ENCODE measurements at places on chromosomes 6 and 20. TPM values are rescaled to one million over a fixed set of nuclear protein-coding genes. Genes with fewer than 3 reads are reported as not detected.

GRCh38 chr6:122530440-122531046 is 58.9 kb upstream of the SERINC1 start:
- DNase-seq: peak; percentile 27
- H3K27me3 ChIP-seq: no peaks in the 10 kb centered on the region
- H3K36me3 ChIP-seq: no peaks in the 10 kb centered on the region
- H3K27ac ChIP-seq: no peak overlapping the region
- no peaks in the 10 kb centered on the region for H3K4me1 ChIP-seq
- H3K4me3 ChIP-seq: no peak overlapping the region

Gene SIRPD
- 1.1 TPM for total RNA-seq

DNA sequence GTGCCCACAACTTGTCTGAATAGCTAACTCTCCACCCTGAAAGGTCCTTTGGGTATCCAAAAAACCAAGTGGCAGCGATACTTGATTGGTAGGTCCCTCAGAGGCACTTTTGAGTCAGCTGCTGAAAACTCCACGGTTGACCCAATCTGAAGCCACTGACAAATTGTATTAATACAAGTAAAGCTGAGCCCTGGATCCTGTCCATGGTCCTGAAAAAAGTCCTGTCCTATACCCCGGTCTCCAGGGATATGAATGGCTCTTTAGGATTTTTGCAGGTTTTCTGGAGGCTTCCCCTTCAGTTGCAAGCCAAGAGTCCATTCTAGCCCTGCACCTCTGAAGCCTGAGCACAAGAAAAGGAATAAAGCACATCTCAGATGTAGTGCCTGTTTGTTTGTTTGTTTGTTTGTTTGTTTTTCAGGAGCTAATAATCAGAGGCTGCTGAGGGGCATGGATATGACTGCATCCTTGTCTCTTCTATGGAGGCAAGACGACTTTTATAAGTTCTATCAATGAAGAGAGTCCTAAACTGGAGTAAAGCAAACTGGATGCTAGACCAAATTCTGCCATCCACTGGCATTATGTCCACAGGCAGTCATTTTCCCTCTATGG is 1.7 kb upstream of the SLC12A5 start:
- peaks cover 5% of the 10 kb centered on the region for H3K27me3 ChIP-seq
- no peak overlapping the region for H3K4me3 ChIP-seq
- no peak overlapping the region for H3K27ac ChIP-seq
- no peak for DNase-seq

DNA sequence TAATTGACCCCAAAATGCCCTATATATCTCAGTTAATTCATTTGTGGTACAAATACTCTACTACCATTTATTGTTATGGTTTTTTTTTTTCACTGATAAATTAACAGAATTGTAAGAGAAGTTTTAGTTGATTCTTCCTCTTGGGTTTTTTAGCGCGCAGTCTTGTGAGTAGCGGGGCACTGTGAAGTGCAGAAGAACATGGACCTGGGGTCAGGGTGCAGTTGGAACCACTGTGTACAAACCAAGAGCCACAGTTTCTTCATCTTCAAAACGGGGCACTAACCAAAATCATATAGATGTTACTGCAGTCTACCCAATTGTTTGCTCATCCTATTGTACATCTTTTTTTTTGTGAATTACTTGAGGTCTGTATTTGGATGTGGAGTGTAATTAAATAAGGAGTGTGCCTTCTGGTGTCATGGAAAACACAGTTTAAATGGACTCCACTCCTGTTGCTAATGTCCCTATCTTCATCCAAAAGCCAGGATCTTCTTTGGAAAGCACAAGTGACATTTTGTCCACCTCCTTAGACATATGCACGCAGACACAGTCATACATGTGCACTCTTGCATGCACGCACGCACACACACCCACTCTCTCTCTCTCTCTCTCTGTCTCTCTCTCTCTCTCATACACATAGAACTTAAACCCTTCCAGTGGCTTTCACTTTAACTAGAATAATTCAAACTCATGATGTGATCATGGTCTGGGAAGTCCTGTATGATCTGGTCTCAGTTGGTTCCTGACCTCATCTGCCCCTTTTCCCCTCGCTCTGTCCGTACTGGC is 51.5 kb downstream of the AFDN start:
- no peaks in the 10 kb centered on the region for H3K27me3 ChIP-seq
- no peak for DNase-seq
- H3K4me1 ChIP-seq: no peaks in the 10 kb centered on the region
- H3K36me3 ChIP-seq: no peaks in the 10 kb centered on the region

DNA sequence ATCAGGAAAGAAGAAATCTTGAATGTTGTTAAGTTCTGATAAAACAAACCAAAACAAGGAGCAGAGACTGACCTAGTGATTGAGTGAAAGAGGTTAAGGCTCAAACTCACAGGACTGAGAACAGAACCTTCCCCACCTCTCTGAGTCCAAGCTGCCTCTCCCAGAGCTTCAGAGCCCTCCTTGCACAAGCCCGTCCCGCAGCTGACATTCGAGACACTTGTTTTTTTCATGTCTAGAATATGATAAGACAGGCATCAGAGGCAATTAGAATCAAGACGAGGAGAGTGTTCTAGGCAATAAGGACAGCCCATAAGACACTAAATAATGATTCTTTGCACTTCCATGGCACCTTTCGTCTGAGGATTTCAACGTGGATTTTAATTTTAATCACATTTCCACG is 140.6 kb downstream of the PXDC1 start:
- H3K27ac ChIP-seq: no peak overlapping the region
- H3K4me3 ChIP-seq: no peak overlapping the region
- no peak for DNase-seq
- H3K36me3 ChIP-seq: no peaks in the 10 kb centered on the region
- no peaks in the 10 kb centered on the region for H3K4me1 ChIP-seq
- no peaks in the 10 kb centered on the region for H3K27me3 ChIP-seq

Gene HLA-DMB
- total RNA-seq: 106 TPM

DNA sequence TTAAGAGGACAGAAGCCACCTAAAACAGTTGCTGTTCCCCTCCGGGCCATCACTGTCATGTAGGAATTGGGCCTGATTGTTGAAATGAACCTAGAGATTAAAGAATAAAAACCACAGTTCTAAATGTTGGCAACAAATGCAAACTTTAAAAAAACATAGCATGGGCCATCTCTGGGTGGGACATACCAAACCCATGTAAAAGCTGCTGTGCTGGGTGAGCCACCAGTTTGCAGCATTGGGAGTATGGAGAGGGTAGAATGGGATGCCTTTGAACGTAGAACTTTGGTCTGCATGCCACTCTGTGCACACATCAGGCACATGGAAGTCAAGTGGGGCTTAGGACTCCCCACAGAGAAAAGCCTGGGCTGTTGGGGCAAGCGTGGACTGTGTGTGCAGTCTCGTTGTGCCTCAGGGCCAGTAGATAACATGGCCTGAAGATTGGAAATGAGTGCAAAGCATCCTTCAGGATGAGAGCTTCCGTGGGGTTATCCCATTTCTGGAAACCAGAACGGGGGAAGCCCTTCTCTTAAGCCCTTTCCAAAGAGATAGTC is 28.1 kb downstream of the EPB41L1 start:
- H3K27ac ChIP-seq: no peak overlapping the region
- no peaks in the 10 kb centered on the region for H3K27me3 ChIP-seq
- no peak overlapping the region for H3K4me3 ChIP-seq
- H3K36me3 ChIP-seq: no peaks in the 10 kb centered on the region
- DNase-seq: no peak

DNA sequence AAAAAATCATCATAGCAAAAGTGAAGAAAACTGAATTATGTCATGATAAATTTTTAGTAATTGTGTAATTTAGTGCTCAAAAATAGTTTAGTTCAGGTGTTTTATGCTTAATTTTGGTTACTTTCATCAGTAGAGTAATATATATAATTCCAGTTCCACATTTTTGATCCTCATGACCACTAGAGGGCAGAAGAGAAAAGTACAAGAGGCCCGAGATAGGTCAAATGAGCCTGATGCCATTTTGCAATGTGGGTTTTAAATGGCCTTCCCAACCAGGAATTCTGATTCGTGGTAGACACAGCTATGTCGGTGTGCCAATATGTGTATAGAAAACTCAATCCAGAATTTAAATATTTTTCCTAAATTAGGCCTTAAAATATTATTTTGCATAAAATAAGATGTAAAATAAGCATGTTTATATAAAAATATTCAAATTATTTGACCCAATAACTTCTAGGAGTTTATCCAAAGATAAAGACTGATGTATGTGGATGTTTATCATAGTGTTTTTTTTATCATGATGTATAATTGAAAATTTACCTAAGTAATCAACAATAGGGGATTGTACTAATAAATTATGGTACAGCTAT is 159.7 kb upstream of the RPS6KA2 start:
- H3K27ac ChIP-seq: no peak overlapping the region
- no peaks in the 10 kb centered on the region for H3K36me3 ChIP-seq
- H3K4me3 ChIP-seq: no peak overlapping the region
- peak; percentile 21 for DNase-seq
- no peaks in the 10 kb centered on the region for H3K4me1 ChIP-seq

Gene HUS1B
- total RNA-seq: 0.45 TPM

DNA sequence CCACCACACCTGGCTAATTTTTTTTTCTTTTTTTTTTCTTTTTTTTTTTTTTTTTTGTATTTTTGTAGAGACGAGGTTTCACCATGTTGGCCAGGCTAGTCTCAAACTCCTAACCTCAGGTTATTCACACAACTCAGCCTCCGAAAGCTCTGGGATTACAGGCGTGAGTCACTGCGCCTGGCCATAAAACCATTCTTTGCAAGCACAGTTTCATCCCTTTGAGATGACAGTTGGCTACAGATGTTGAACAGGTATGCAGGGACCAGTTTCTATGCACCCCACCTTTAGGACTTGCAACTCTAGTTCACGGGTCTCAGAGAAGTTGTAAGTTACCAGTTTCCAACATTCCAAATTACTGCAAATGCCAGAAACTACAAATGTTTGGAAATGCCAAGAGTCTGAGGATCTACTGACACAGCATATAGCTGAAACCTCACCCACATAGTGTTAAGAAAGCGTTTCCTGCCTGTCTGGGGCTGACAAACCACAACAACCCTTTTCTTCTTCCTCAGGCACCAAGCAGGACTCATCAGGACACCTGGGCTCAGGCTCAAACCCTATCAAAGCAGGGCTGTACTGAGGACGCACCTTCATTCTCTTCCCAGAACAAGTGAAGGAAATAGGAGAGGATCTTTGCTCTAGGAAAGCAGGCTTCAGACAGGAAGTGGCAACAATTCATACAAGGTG is 22.9 kb downstream of the ARHGAP18 start:
- peaks cover 56% of the 10 kb centered on the region for H3K4me1 ChIP-seq
- no peaks in the 10 kb centered on the region for H3K27me3 ChIP-seq
- H3K27ac ChIP-seq: peak overlapping the region; percentile 93
- peak overlapping the region; percentile 36 for H3K4me3 ChIP-seq
- H3K36me3 ChIP-seq: 0 out of 2 replicates have a peak, but pooled peaks cover 13% of the 10 kb centered on the region
- peak; percentile 76 for DNase-seq

Gene PROCR
- total RNA-seq: 0.38 TPM

GRCh38 chr6:44646355-44646754 is 258.8 kb downstream of the CDC5L start:
- H3K27me3 ChIP-seq: no peaks in the 10 kb centered on the region
- DNase-seq: no peak
- no peak overlapping the region for H3K27ac ChIP-seq
- no peaks in the 10 kb centered on the region for H3K36me3 ChIP-seq

DNA sequence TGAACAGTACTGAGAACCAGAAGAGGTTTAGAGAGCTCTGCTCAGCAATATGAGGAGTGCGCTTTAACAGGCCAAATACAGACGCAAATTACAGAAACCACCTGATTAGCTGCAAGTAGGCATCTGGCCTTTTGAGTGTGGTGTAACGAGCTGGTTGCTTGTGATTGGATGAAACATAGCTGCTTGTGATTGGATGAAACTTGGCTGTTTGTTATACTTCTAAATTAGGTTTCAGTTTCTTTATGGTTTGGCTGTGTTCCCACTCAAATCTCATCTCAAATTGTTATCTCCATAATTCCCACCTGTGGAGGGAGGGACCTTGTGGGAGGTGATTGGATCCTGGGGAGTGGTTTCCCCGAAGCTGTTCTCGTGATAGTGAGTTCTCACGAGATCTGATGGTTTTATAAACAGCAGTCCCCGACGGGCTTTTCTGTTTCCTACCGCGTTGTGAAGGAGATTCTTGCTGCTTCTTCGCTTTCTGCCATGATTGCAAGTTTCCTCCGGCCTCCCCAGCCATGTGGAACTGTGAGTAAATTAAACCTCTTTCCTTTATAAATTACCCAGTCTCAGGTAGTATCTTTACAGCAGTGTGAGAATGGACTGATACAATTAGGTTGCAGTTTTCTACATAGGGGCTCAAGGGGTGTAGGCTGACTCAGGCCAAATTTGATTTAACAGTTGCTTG is 655.9 kb upstream of the MAN1A1 start:
- no peaks in the 10 kb centered on the region for H3K36me3 ChIP-seq
- no peak overlapping the region for H3K4me3 ChIP-seq
- H3K4me1 ChIP-seq: no peaks in the 10 kb centered on the region
- no peak overlapping the region for H3K27ac ChIP-seq

GRCh38 chr20:8527998-8528723 is 396.1 kb downstream of the PLCB1 start:
- H3K27me3 ChIP-seq: no peaks in the 10 kb centered on the region
- no peak overlapping the region for H3K4me3 ChIP-seq
- no peaks in the 10 kb centered on the region for H3K4me1 ChIP-seq
- H3K36me3 ChIP-seq: no peaks in the 10 kb centered on the region
- H3K27ac ChIP-seq: no peak overlapping the region
- peak; percentile 38 for DNase-seq

GRCh38 chr6:129684323-129684884 is 25.6 kb downstream of the ARHGAP18 start:
- no peaks in the 10 kb centered on the region for H3K27me3 ChIP-seq
- DNase-seq: no peak
- peak overlapping the region; percentile 93 for H3K27ac ChIP-seq
- H3K36me3 ChIP-seq: 0 out of 2 replicates have a peak, but pooled peaks cover 13% of the 10 kb centered on the region

- H3K4me1 ChIP-seq: no peaks in the 10 kb centered on the region
- H3K4me3 ChIP-seq: no peak overlapping the region
- no peaks in the 10 kb centered on the region for H3K36me3 ChIP-seq
- no peaks in the 10 kb centered on the region for H3K27me3 ChIP-seq
- DNase-seq: no peak
- no peak overlapping the region for H3K27ac ChIP-seq
Measured at GRCh38 chr6:24078200-24078599, 47.8 kb upstream of the NRSN1 start.

- peak overlapping the region; percentile 77 for H3K4me3 ChIP-seq
- DNase-seq: no peak
- H3K4me1 ChIP-seq: peaks cover 33% of the 10 kb centered on the region
- H3K36me3 ChIP-seq: no peaks in the 10 kb centered on the region
- H3K27me3 ChIP-seq: no peaks in the 10 kb centered on the region
Measured at GRCh38 chr20:47354464-47354713, 2.1 kb downstream of the ZMYND8 start.

GRCh38 chr20:50216543-50217206 is 26.0 kb downstream of the CEBPB start:
- no peaks in the 10 kb centered on the region for H3K27me3 ChIP-seq
- no peak overlapping the region for H3K27ac ChIP-seq
- DNase-seq: no peak
- H3K4me1 ChIP-seq: no peaks in the 10 kb centered on the region
- H3K4me3 ChIP-seq: no peak overlapping the region

DNA sequence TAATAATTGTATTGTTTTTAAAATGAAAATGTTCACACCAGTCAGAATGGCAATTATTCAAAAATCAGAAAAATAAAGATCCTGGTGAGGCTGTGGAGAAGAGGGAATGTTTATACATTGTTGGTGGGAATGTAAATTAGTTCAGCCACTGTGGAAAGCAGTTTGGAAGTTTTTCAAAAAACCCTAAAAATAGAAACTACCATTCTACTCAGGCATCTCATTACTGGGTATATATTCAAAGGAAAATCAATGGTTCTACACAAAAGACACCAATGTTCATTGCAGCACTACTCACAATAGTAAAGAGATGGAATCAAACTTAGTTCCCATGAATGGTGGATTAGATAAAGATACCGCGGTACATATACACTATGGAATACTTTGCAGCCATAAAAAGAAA is 461.5 kb upstream of the ADGRB3 start:
- no peaks in the 10 kb centered on the region for H3K36me3 ChIP-seq
- DNase-seq: no peak
- H3K4me1 ChIP-seq: no peaks in the 10 kb centered on the region
- H3K27me3 ChIP-seq: no peaks in the 10 kb centered on the region

Gene PDYN
- not detected for total RNA-seq
